A549 treated with dexamethasone at 1 μM for 4 hours (cell line): ENCODE measurements at places on chromosomes 7 and 10. TPM values are rescaled to one million over a fixed set of nuclear protein-coding genes. Genes with fewer than 3 reads are reported as not detected.

Gene ZCWPW1
- 0.86 to 1.7 TPM (median 1.5 TPM) in 5 replicates for total RNA-seq

Gene CFAP58
- 0.13 to 0.27 TPM (median 0.19 TPM) in 5 replicates for total RNA-seq

Gene UCMA
- not detected in 5 replicates for total RNA-seq

Gene LRWD1
- total RNA-seq = 21.6 to 30.9 TPM (median 28.4 TPM) in 5 replicates

Gene LIPF
- not detected in 5 replicates for total RNA-seq

Gene FAM180A
- 0.05 to 0.15 TPM (median 0.09 TPM) in 4 of 5 replicates, not detected in the other for total RNA-seq

Gene AKR1C3
- total RNA-seq = 1,052 to 1,178 TPM (median 1,142 TPM) in 5 replicates

Gene SPDYE9
- not detected in 5 replicates for total RNA-seq

Gene CDC14C
- not detected in 5 replicates for total RNA-seq

Gene C10orf53
- not detected in 5 replicates for total RNA-seq

Gene PLEKHS1
- 0.03 to 0.05 TPM (median 0.04 TPM) in 4 of 5 replicates, not detected in the other for total RNA-seq

Gene CNTNAP2
- total RNA-seq = 0.02 to 0.07 TPM (median 0.02 TPM) in 4 of 5 replicates, not detected in the other

Gene NANOS1
- total RNA-seq = 2.4 to 3.6 TPM (median 3.4 TPM) in 5 replicates

Gene ANKRD30A
- 0.34 to 0.72 TPM (median 0.51 TPM) in 5 replicates for total RNA-seq

Gene CCDC6
- 31.8 to 51.5 TPM (median 45.5 TPM) in 5 replicates for total RNA-seq

Gene BCCIP
- 96.4 to 134 TPM (median 110 TPM) in 5 replicates for total RNA-seq

Gene NUTM2A
- total RNA-seq = 0.04 to 0.15 TPM (median 0.08 TPM) in 4 of 5 replicates, not detected in the other

Gene DKK1
- total RNA-seq = 360 to 484 TPM (median 396 TPM) in 5 replicates

Gene ANLN
- 63.5 to 82.6 TPM (median 79.9 TPM) in 5 replicates for total RNA-seq

Gene DENND11
- 4.6 to 6.8 TPM (median 6.1 TPM) in 5 replicates for total RNA-seq

Gene CYTH3
- total RNA-seq = 26.1 to 35.1 TPM (median 31.3 TPM) in 5 replicates

Gene CPA2
- 0.09 to 0.21 TPM (median 0.15 TPM) in 3 of 5 replicates, not detected in the others for total RNA-seq

Gene SLC18A2
- 0.02 to 0.04 TPM in 2 of 5 replicates, not detected in the others for total RNA-seq

Gene GAD2
- not detected in 5 replicates for total RNA-seq

Gene CLDN12
- 24.1 to 37.5 TPM (median 31.6 TPM) in 5 replicates for total RNA-seq

Gene DPCD
- 28.7 to 42.2 TPM (median 29.9 TPM) in 5 replicates for total RNA-seq

Gene DDC
- 0.67 to 1.3 TPM (median 0.91 TPM) in 5 replicates for total RNA-seq

Gene PRR15
- 4.7 to 7.1 TPM (median 5.0 TPM) in 5 replicates for total RNA-seq

Gene TEX36
- not detected in 5 replicates for total RNA-seq
